ENCODE measurements at places on chromosomes 2 and 18. TPM values are rescaled to one million over a fixed set of nuclear protein-coding genes. Genes with fewer than 3 reads are reported as not detected.

The CREG2 gene
- not detected for total RNA-seq

- no peaks in the 10 kb centered on the region for H3K4me1 ChIP-seq
- no peak overlapping the region for H3K4me3 ChIP-seq
- H3K27ac ChIP-seq = no peak overlapping the region
These were observed 473.5 kb downstream of the RIT2 start for GRCh38 chr18:42641996-42642395.

DNA sequence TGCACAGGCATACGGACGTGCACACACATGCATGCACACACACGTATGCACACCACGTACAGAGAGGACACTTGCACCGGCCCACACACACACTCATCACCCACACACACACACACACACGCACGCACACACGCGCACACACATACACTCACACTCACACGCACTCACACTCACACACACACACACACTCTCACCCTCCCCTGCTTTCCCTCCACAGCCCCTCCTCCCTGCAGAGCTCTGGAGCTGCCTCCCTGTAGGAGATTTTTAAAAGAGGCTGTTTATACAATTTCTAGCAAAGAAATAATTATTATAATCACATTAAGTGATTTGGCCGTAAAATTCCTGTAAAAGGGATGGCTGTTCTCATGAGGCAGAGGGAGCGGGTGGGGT is 36.5 kb upstream of the SNED1 start:
- H3K4me1 ChIP-seq = no peaks in the 10 kb centered on the region
- no peaks in the 10 kb centered on the region for H3K36me3 ChIP-seq
- DNase-seq = no peak
- no peak overlapping the region for H3K4me3 ChIP-seq
- H3K27ac ChIP-seq = no peak overlapping the region

The CRYGD gene
- not detected for total RNA-seq

The C2orf49 gene
- total RNA-seq = 12.8 TPM
